AG04450 (cell line): ENCODE measurements at places on chromosomes 6 and 20.

GRCh38 chr6:166998256-166999144, 697 bp upstream of the CEP43 start:
- no peak for DNase-seq

GRCh38 chr6:100440935-100441334, 23.8 kb downstream of the SIM1 start:
- no peak for DNase-seq

DNA sequence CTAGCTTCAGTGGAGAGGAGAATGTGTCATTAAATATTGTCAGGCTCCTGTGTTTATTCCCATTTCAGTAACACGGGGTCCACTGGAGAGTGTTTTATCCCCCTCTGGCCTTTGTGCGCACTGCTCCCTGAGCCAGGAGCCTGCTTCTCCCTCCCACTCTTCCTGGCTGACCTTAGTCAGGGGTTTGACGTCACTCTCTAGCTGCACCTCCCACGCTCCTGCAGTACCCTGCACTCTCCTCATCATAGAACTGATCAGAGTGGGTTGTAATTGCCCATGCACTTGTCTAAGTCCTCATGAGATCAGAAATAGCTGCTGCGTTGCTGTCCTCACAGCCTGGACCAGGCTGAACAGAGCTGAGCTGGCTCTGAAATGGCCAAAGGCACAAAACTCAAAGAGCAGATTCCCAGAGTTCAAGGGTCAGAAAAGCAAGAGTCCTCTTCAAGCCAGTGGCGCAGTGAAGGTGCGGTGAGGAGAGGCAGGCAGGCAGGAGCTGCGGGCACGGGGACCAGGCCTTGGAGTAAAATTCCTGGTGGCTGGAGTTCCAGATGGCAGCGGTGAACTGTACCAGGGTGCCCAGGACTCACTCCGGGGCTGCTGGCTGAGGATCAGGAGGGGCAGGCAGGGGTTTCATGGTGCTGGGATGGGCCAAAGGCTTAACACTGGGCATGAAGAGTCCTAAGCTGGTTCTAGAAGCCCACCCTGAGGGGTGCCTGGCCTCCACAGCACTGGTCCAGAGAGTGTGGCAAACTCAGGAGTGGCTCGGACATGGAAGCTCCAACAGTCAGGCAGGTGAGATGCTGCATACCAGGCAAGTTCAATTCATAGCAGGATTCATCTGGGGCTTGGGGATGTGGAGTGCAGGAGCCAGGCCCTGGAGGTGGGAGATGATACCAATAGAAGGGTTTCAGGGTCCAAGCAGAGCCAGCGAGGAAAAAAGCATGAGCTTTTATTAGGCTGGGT, 170.9 kb downstream of the SCP2D1 start:
- no peak for DNase-seq

DNA sequence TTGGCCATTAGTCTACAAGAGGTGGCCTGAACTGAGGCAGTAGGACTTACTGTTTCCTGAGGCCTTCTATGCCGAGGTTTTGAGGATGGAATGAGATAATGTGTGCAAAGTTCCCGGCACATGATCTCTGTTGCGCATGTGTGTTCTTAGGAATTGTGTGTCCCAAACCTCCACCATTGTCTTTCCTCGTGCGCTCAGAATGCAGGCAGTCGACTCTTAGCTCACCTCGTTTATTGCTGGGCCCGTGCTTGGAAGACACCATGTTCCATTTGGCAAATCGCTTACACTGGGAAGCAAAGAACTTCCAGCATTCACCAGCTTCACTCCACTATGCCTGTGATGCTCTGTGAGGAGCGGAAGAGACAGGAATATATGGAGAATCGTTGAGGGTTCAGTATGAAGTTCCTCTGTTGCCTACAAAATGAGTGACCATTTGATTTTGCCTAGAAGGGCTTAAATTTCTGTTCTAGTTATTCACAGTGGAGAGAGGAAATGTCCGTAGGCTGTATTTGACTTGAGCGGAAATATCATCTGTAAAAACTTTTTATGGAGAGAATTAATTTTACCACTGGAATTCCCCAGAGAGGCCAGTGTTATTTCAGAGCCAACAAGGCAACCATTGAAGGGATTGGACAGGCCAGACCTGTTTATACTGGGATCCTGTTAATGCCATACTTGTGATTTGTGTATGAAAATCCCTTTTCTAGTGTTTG, 75.7 kb upstream of the CLDN20 start:
- DNase-seq = no peak

GRCh38 chr6:45966340-45966739, 49.3 kb downstream of the CLIC5 start:
- DNase-seq = no peak

- DNase-seq = no peak
Measured at GRCh38 chr6:111407686-111408085, 75.3 kb downstream of the REV3L start.

- peak; percentile 34 for DNase-seq
Measured at GRCh38 chr6:110944681-110945151, 13.8 kb upstream of the GTF3C6 start.

DNA sequence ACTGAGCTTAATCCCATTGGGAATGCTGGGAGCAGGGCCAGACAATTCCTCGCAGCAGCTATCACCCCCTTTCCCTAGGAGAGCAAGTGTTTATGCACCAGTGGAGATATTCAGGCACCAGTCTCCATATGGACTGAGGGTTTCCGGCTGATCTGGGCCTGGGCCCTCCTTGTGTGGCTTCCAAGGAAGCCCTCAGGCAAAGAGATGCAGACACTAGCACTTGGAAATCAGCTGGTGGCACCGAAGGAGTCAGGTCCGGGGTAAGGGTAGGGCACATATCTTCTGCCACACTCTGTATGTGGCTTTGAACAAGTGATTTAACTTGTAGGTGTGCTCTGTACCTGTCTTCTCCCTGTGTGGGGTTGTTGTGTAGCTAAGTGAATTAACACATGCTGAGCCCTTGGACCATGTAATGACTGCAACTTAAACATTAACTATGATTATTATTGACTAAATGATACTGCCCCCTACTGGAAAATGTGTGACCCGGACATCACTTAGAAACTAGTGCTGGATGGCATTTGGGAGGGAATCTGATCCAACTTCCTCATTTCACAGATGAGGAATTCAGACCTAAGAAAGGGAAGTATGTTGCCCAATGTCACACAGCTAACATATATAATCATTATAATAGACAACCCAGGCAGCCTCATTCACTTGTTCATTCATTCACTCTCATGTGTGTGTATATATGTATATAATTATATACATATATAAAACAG, 19.3 kb upstream of the WFDC2 start:
- DNase-seq = no peak

DNA sequence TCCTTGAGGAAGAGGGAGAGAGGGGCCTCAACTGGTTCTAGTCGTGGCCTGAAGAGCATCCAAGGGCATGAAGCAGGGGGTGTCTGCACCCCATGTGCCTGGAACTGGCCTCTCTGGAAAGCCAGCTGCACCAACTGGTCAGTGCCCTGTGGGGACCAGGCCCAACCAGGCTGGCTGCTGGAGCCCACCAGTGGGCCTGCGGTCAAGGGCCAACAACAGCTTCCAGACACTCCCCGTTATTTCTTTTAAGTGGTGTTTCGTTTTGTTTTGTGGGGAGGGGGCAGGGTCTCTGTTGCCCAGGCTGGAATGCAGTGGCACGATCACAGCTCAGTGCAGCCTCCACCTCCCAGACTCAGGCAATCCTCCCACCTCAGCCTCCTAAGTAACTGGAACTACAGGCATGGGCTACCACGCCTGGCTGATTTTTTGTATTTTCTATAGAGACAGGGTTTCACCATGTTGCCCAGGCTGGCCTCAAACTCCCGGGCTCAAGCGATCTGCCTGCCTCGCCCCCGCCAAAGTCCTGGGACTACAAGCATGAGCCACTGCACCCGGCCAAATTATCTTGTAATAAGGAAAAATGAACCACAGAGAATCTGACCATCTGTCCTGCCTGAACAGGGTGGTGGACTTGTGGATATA, 11.9 kb upstream of the C20orf144 start:
- DNase-seq = no peak

DNA sequence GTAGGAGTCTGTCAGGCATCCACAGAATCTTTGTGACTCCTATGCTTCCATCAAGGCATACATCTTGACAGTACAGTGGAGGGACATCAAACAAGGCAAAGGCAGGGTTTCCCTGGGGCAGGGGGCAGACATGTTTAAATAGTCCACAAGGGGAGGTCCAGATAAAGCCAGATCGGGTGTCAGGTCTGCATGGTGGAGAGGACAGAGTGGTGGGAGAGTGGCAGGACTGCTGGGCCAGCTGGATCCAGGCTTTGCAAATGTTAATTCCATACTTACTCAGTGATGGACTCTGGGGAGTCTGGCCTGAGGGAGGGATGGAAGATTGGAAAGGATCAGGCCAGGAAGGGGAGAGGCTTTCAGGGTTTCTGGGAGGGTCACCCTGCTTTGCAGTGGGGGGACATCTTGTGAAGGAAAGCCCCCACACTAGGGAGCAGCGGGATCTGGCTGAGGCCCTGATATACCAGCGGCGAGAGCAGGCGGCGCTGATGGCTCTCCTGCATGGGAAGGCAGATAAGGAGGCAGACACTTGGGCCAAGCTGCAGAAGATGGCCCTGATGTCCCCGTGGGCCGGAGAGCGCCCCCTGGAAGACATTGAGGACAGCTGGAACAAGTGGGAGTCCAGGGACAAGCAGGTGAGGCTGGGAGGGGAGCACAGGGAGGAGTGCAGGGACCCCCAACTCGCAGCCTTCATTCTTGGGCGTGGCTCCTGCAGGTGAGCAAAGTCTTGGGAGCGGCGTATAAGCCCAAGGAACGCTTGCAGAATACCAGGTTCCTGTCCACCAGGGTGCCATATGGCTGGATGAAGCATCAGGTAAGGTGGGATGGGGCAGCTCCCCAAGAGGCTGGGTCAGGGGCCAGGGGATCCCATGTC, 44.6 kb downstream of the SUN5 start:
- no peak for DNase-seq

DNA sequence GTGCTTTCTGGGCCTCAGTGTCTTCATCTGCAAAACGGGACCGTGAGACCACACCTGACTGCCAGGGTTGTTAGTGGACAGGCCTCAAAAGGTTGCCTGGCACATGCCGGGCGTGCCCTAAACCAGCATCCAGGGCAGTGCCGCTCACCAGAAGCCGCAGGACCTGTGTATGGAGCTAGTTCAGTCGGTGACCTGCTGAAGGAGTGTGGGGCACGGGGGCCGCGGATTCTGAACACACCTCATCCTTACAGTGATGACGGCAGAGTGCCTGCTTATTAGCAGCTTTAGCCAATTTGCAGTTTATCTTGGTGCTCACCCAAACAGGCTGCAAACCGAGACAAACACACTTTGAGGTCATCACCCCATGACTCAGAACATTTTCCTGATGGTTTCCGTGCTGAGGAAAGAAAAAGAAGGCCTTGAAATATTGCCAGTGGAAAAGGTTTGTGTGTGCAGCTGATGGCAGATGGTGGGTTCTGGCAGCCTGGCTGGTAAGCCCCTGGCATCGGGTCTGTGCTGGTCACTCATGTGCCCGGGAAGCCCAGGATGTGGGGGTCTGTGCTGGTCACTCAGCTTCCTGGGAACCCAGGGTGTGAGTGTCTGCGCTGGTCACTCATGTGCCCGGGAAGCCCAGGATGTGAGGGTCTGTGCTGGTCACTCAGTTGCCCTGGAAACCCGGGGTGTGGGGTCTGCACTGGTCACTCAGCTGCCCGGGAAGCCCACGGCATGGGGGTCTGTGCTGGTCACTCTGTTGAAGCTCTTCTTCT, 153.8 kb downstream of the ERMARD start:
- DNase-seq = no peak

DNA sequence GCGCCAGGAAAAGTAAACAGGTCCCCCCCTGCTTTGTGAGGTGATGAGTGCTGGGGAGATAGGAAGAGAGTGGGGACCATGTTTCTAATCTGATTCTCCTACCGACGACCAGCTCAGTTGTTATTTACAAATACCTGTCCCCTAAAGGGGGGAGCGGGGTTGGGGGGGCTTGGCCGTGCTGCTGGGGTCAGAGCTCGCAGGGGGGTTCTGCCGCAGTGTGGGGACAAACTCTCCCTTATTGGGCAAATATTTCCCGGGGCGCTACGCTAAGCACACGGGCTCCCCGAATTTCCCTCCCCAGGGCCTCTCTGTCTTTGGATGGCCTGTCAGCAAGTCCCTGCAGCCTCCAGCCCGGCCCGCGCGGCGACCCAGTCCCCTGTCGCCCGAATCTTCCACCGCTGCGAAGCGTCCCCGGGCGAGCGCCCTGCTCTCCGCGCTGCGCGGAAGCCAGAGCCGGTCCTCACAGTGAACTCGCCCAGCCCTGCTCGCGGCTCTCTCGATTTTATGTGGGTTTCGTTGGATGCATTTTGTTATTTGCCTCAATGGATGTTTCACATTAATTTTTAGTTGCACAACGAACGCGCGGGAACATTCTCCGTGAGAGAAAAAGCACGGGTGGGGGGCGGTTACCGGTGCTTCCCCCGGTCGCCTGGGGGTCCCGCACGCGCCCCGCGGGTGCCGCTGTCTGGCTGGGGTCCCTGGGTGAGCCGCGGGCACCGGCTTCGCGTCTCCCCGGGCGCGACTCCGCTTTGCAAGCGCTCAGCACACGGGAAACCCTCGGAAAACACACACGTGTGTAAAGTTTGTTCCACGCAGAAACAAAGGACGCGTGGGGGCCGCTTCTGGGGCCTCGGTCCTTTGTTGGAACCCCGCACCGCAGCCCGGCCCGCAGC, 1.5 kb upstream of the STX16 start:
- DNase-seq = no peak

DNA sequence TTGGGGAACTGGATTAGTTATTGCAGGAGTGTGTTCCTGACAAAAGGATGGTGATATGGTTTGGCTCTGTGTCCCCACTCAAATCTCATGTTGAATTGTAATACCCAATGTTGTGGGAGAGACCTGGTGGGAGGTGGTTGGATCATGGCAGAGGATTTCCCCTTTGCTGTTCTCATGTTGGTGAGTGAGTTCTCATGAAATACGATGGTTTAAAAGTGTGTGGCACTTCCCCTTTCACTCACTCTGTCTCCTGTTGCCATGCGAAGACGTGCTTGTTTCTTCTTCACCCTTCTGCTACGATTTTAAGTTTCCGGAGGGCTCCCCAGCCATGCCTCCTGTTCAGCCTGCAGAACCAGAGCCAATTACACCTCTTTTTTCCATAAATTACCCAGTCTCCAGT, 16.2 kb upstream of the TREM1 start:
- DNase-seq = no peak

DNA sequence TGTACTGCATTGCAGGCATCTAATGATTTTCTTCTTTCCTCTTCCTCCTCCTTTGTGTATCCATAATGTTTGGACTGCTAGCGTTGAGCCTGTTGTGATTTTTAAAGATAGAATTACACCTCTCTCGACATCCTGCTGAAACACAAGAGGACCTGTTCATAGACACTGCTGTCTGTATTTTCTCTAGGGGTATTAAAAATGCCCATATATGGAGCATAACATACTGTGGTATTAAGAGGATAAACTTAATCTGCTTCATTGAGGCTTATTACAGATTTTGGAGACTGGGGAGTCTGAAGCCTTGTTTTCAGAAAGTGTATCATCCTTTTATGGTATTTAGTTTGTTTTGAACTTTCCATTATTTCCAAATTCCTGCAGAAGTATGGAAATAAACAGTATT, 414.3 kb downstream of the CDKAL1 start:
- no peak for DNase-seq

GRCh38 chr20:3590164-3590563, 73.0 kb downstream of the GFRA4 start:
- no peak for DNase-seq

GRCh38 chr20:14922503-14923267, 585.3 kb upstream of the FLRT3 start:
- DNase-seq = no peak

GRCh38 chr6:169237496-169238134, 16.0 kb downstream of the THBS2 start:
- no peak for DNase-seq
